ENCODE measurements at places on chromosomes 7 and 10.

DNA sequence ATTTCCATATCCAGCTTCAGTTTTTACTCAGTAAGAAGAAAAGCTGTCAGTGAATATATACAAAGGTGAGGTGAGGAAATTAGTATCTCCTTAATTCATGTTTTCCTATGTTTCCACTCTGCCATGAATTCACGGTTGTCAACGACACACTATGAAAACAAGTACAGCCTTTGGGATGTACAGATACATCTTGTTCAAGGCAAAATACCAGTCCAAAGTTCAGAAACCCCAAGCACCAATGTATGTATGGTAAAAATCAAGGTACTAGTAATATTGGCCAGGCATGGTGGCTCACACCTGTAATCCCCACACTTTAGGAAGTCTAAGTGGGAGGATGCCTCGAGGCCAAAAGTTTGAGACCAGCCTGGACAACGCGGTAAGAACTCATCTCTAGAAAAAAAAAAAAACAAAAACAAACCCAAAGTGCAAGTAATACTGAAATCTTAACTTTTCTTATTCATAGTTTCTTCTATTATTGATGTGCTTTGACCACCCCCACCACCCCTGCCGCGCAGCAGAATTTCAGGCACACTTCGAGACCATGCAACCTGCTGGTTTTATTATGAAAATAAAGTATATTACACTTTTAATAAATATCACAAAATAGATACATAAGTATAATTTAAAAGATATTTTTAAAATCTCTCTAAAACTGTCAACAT, 3.5 kb downstream of the ESYT2 start:
- no peak for DNase-seq

- no peak for DNase-seq
Measured at GRCh38 chr10:74962517-74962916, 136.1 kb downstream of the KAT6B start.

DNA sequence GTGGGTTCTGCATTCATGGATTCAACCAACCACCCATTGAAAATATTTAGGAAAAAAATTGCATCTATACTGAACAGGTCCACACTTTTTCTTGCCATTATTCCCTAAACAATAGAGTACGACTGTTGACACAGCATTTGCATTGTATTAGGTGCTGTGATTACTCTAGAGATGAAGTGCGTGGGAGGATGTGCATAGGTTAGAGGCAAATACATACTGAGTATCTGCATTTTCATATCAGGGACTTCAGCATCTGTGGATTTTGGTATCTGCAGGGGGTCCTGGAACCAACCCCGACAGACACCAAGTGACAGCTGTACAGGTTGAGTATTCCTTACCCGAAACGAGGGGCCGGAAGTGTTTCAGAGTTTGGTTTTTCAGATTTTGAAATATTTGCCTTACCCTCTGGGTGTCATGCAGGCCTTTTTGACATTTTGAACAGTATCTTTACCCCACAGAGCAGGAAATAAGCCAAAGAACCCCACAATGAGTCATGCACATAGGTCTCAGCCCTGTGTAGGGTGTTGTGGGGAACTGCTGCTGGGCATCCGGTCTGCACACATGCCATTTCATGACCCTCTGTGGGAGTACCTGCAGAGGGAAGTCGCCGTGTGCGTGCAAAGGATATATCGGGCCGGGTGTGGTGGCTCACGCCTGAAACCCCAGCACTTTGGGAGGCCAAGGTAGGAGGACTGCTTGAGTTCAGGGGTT, 14.5 kb downstream of the NUDT5 start:
- DNase-seq: no peak

- no peak for DNase-seq
Measured at GRCh38 chr7:98520356-98520951, 96.6 kb upstream of the NPTX2 start.

DNA sequence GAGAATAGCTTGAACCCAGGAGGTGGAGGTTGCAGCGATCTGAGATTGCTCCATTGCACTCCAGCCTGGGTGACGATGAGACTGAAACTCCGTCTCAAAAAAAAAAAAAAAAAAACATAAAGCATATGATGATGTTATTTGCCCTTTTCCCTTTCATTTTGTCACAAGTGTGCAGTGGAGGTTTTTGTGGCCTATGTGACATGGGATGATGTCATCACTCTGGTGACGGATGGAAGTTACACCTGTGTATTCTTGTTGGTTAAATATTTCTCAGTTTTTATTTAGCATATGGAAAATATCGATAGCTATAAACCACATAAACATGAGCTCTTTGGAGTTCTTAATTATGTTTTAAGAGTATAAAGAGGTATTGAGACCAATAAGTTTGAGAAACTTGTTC, 71.8 kb upstream of the EMX2 start:
- no peak for DNase-seq

DNA sequence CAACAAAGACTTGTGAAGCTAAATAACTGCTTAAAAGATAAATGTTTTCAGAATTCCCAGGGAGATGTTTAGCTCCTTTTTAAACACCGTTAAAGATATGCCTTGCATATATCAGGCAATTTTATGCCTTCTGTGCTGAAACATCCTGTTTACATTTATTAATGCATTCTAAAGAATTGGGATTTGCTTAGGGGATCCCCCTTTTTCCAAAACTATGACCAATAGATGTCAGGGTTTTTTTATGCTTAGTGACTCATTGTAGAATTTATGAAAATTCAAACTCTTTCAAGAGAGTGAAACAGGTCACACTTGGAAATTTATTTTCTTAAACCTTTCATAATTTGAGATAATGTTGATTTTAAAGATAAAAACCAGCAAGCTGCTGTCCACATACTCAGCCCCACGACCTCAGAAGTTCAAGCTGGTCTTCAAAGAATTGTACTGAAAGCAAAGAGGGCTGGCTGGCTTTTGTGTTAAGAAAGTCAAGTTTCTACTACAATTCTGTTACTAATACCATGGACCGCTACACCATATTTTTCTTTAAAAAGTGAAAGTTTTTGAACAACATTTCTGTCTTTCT, 411.8 kb downstream of the ETV1 start:
- no peak for DNase-seq

DNA sequence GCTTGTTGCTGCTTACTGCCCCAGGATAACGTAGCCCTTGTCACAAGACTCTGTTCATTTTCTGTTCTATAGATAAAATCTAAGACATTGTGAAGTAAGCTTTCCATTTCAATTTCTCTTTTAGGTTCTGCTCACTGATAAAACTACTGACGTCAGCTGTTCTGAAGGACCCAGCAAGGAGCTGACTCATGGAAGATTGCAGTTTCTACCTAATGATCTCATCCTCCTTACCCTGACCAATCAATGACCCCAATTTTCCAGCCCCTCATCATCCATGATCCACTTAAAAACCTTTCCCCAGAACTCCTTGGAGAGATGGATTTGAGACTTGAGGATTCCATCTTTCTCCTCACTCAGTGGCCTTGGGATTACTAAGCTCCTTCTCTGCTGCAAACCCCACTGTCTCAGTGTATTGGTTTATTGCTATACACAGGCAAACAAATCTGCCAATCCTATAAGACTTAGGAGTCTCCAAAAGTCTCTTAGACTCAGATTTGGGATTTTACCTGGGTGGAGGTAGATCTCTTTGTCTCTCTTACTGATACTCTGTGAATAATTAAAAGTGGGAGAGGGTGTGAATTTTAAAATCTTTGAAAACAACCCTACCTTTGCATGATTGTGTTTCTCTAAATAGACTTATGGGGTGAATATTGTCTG, 109.2 kb upstream of the TRIM24 start:
- DNase-seq: no peak

GRCh38 chr7:137741443-137741842, 105.3 kb downstream of the DGKI start:
- no peak for DNase-seq

DNA sequence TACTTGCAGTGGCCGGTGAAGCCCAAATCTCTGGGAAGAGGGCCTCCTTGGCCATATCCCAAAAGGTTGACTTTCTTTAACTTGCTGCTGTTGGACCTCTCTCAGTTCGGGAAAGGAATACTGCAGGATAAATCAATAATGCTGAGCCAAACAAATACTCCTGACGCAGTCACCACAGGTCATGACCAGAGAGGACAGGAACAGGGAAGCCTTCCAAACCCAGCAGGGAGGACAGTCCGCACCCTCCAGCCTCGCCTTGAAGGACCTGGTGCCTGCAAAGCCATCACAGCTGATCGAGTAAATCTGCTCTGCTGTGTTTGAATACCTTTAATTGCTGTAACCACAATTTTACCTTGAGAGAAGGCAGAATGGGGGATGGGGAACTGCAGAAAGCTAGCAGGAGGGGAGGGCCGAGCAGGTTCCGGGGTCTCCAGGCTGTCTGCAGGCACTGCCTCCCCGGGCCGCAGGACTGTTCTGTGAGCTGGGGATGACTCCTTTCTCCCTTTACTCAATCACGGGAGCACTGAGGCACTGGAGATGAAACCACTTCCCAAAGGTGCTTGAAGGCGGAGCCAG, 20.8 kb upstream of the INSIG1 start:
- DNase-seq: no peak

GRCh38 chr10:31062856-31063255, 31.2 kb upstream of the ZNF438 start:
- DNase-seq: no peak

DNA sequence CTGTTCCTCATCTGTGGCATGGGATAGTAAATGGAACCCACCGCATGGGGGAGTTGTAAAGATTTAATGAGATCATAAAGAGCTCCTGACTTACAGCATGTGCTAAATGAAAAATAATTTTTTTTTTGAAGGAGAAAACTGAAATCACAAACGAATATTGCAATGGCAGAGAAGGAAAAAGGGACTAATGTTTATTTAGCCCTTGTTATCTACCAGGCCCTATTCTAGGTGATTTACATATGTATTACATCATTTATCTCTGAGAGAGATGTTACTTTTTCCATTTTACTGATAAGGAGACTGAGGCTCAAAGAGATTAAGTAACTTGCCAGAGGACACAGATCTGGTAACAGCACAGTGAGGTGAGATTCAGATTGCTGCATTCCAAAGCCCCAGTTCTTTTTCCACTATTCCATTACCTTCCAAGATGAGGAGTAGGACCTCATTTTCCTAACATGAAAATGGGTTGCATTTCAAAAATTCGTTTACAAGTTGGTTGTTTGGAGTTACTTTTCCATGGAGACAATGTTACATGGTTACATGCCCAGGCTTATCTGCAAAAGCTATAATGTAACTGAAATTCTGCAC, 28.6 kb downstream of the VCL start:
- DNase-seq: no peak

DNA sequence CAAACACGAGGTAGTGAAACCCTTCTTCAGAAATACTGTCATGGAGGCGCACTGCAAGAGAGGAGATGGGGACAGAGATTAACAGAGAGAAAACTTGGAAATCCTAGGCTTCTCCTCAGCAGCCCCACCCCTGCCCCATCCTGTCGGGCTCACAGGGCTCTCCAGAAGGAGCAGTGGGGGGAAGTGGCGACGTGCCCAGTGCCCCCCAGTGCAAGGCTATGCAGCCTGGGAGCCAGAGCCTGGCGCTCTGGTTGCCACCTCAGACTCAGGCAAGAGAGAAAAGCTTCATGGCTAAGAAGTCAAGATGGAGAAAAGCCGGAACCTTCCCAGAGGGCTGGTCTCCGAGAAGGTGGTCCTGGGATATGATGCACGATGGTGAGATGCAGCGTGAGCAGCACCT, 21.2 kb downstream of the CAMK2G start:
- no peak for DNase-seq

DNA sequence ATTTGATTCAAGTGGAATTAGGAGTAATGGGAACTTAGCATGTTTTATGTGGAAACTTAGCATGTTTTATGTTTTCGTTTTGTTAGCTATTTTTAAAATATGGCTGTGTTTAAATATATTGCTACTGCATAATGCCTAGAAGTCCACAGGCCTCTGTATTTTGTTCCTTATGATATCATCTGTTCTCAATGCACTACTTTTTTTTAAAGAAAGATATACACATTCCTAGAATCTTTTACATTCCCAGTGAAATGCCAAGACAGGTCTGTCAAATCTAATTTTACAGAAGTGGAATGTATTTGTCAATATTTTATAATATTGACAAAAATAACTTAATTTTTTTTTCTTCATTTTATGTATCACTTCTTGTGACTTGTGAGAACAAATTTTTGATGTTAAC, 51.6 kb downstream of the ST7 start:
- no peak for DNase-seq

- DNase-seq: no peak
Measured at GRCh38 chr10:114356751-114357514, 47.4 kb downstream of the AFAP1L2 start.

- no peak for DNase-seq
Measured at GRCh38 chr7:113202284-113202683, 83.9 kb upstream of the SMIM30 start.

DNA sequence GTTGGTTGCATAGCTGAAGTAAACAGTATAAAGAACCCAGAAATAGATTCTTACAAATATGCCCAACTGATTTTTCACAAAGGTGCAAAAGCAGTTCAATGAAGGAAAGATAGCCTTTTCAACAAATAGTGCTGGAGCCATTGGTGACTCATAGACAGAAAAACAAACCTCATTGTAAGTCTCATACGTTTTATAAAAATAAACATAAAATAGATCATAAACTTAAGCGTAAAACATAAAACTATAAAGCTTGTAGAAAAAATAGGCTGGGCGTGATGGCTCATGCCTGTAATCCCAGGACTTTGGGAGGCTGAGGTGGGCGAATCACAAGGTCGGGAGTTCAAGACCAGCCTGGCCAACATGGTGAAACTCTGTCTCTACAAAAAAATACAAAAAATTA, 318.8 kb upstream of the IGFBP3 start:
- no peak for DNase-seq

GRCh38 chr10:49383853-49384252, 12.0 kb downstream of the DRGX start:
- DNase-seq: no peak

DNA sequence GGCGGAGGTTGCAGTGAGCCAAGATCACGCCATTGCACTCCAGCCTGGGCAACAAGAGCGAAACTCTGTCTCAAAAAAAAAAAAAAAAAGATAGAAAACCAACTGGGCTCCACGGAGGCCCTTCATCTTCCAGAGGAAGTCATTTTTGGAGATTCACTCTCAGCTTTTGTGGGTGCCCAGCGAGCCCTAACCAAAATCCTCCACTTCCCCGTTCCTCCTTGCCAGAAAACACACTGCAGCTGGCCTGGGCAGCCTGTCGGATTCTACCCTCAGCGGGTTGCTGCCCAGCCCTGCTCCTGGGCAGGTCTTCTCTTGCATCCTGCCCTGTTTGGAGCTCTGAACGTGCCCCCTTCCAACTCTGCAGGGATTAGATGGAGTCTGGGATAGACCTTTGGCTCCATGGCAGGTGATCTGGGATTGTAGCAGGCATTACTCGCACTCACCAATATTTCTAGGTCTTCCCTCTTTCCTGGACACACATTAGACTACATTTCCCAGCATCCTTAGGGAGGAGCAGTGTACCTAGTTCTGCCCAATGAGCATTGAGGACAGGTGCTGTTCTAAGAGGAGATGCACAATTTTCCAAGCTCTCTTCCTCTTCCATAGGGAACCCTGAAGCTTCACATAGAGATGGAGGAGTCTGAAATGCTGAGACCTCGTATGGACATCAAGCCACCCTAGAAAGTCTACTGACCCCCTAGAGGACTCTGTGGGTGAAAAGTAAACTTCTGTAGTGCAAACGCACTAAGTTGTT, 4.6 kb downstream of the GRID2IP start:
- no peak for DNase-seq
